ENCODE measurements at places on chromosomes 5 and 9.

- peak; percentile 91 for DNase-seq
Observed at GRCh38 chr5:123785162-123786071, 273.4 kb downstream of the CSNK1G3 start.

DNA sequence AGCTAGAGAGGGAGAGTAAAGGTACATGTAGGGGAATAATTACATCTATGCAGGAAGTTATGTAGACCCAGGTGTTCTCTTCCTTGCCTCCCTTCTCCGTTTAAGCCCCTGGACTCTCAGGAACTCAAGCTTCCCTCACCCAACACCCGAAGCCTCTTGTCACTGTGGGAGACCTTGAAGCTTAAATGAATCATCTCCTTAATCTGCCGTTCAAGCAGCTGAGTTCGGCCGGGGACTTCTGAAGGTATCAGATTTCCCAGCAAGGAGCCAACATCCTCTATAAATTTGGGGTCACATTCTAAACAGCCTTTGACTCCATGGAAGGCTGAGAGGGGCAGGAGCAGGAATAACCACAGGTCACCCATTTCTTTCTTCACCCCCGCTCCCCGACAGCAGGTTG lies 412 bp downstream of the IZUMO3 start:
- no peak for DNase-seq

DNA sequence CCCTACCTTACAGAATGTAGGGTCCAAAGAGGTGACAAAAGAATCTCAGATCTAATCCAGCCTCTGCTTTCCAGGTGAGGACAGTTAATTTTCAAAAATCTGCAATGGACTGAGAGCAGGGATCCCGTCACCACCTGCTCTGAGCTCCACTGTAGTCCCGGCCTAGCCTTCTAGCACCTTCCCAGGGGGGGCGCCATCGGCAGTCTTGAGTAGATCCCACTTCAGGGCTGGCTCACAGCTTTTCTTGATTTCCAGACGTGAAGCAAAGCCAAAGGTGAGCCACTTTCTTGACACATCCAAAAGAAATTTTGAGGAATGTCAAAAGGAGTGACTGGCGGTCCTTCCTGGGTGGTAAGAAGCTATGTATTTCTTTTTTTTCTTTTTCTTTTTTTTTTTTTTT lies 114.1 kb downstream of the SYK start:
- peak; percentile 31 for DNase-seq

- no peak for DNase-seq
Observed at GRCh38 chr5:124670722-124671184, 75.7 kb downstream of the ZNF608 start.

- peak; percentile 65 for DNase-seq
Observed at GRCh38 chr9:133991964-133992779, at the start of gene VAV2. Gene VAV2, minus strand, starts transcription at chr9:133992324. Its CDS starts 46 bp downstream, at chr9:133992278.

All from fibroblast of skin of right biceps (primary cell).